ENCODE measurements at places on chromosomes 7 and 10.
A peak's percentile ranks its signal among the peaks of the same experiment; 100 is the strongest.

GRCh38 chr10:29646960-29647461 is 12.2 kb upstream of the SVIL start:
- no peak for DNase-seq

DNA sequence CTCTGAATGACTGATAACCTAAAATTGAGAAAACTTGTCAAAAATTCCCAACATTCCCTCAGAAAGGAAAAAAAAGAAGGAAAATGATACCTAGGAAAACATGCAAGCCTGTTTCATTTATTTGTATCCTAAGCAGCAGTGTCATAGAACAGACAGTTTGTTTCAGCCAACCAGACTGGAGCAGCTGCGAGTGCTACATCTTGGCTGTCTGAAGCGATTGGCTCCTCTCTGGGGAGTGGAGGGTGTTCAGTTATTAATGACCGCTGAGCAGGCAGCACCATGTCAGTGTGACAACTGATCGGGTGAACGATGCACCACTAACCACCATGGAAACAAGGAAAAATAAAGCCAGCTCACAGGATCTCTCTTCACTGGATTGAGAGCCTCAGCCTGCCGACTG is at the start of gene LRRN3:
Gene LRRN3 (plus strand): TSS at position 282 of the 400 bp plus-strand sequence. CDS start 31,646 bp downstream, outside the sequence.
- DNase-seq = no peak

- DNase-seq = no peak
Observed at GRCh38 chr10:105017116-105017515, 376.0 kb downstream of the SORCS3 start.

DNA sequence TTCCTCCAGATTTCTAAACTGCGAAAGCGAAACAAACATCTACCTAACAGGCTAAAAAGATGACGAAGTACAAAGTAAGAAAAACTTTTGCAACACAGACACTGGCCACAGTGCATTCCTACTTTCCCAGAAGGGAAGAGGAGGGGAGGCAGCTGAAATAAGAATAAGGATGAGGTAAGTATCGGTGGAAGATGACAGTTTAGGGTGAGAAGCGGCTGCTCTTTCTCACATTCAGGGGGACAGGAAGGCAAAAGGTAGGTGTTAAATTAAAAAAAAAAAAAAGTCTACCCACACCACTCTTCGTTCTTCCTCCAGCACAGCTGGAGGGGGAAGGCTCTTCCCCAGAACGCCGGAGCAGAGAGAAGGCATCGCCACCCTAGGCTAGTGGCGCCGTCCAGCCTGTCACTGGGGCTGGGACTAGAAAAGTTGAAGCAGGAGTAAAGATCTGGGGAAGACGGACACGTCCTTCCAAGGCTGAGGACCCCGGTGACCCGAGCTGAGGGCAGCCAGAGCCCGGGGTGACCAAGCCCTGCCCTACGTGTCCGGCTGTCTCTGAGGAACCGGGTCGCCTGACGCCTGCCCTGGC is 846 bp downstream of the DNAJC1 start:
- DNase-seq = peak; percentile 45

GRCh38 chr7:14685167-14685566 is 217.4 kb downstream of the DGKB start:
- DNase-seq = no peak

DNA sequence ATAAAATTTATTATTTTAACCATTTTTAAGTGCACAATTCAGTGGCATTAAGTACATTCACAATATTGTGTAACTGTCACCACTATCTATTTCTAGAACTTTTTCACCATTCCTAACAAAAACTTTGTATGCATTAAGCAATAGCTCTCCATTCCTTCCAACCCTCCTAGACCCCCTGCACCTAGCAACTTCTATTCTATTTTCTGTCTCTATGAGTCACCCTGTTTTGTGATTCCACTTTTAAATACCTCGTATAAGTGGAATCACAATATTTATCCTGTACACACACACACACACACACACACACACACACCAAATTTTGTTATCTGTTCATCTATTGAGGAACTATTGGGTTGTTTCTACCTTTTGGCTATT is 89.2 kb downstream of the ARID5B start:
- DNase-seq = no peak

GRCh38 chr10:61139592-61139953 is 195.6 kb upstream of the RHOBTB1 start:
- no peak for DNase-seq

GRCh38 chr7:132511921-132512320 is 64.3 kb downstream of the PLXNA4 start:
- no peak for DNase-seq

DNA sequence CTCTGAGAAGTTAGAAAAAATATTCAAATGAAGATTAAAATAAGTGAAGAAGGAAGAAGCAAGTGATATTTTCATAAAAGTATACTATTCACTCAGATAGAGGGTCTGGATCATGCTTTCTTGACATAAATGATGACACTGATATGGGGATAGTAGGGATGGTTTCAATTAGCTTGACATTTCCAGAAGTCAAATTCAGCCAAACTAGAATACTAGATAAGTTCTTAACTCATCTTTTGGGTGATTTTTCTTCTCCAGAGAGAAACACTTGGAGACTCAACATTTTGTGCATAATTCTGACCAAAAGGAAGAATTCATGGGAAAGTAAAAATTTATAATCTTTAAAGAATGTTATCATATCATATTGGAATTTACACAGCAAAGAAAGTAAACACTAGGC is 152.0 kb upstream of the LRGUK start:
- DNase-seq = no peak

- peak; percentile 51 for DNase-seq
Observed at GRCh38 chr7:112938863-112939573, 147.6 kb downstream of the GPR85 start.

DNA sequence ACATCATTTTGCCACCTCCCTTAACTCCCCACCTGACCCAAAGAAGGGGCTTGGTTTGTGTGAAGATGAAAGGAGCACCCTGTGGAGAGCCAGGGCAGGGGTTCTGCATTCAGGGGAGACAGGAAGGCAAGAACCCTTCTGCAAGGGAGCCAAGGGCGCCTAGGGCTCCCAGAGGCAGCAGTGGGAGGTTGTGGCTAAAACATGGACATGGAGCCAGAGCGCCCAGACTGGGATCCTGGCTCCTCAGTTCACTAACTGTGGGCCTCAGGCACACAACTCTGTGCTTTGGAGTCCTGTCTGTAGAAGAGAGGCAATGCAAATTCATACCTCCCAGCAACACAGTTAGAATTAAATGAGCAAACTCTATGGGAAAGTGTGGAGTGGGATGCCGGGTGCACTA is 123.1 kb upstream of the MACROH2A2 start:
- DNase-seq = no peak

DNA sequence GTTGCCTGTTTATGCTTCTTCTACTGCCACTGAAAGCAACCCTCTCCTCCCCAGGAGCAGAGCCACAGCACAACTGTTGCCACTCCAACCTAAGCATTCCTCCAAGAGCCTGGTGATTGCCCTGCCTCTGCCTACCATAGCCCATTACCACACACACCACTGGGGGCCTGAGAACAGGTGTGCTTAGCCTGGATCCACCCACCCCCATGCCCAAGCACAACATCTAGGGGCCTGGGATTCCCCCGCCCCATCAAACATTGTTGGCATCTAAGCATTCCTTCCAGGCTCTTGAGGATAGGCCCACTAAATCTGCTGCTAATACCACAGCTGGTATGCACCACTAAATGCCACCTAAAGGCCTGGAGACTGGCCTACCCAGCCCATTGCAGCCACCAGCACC is 43.3 kb upstream of the ASAH2 start:
- DNase-seq = no peak

GRCh38 chr10:10798102-10798863 is 219.4 kb upstream of the CELF2 start:
- no peak for DNase-seq

GRCh38 chr10:124743191-124744101 is 732 bp downstream of the FAM53B start:
- DNase-seq = peak; percentile 50

DNA sequence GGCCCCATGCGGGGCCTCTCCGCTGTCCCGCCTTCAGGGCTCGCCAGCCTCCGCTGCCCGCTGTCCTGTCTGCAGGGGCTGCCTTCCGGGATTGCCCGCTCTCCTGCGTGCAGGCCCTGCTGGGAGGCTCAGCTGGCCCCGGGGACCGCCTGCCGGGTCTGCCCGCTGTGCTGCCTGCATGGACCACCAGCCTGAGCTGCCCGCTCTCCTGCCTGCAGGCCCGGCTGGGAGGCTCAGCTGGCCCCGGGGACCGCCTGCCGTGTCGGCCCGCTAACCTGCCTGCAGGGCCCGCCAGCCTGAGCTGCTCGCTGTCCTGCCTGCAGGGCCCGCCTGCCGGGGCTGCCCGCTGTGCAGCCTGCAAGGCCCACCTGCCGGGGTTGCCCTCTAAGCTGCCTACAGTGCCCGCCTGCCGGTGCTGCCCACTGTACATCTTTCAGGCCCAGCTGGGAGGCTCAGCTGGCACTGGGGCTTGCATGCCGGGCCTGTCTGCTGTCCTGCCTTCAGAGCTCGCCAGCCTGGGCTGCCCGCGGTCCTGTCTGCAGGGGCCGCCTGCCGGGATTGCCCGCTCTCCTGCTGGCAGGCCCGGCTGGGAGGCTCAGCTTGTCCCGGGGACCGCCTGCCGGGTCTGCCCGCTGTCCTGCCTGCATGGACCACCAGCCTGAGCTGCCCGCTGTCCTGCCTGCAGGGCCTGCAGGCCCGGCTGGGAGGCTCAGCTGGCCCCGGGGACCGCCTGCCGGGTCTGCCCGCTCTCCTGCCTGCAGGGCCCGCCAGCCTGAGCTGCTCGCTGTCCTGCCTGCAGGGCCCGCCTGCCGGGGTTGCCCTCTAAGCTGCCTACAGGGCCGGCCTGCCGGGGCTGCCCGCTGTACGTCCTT is 165.1 kb downstream of the GLRX3 start:
- DNase-seq = no peak

- no peak for DNase-seq
Observed at GRCh38 chr10:62818426-62819011, 2.4 kb upstream of the EGR2 start.

GRCh38 chr10:3948843-3949242 is 163.8 kb upstream of the KLF6 start:
- DNase-seq = no peak

GRCh38 chr10:94010886-94011285 is 17.2 kb downstream of the PLCE1 start:
- DNase-seq = no peak
